ENCODE measurements at places on chromosomes 6 and 20.

DNA sequence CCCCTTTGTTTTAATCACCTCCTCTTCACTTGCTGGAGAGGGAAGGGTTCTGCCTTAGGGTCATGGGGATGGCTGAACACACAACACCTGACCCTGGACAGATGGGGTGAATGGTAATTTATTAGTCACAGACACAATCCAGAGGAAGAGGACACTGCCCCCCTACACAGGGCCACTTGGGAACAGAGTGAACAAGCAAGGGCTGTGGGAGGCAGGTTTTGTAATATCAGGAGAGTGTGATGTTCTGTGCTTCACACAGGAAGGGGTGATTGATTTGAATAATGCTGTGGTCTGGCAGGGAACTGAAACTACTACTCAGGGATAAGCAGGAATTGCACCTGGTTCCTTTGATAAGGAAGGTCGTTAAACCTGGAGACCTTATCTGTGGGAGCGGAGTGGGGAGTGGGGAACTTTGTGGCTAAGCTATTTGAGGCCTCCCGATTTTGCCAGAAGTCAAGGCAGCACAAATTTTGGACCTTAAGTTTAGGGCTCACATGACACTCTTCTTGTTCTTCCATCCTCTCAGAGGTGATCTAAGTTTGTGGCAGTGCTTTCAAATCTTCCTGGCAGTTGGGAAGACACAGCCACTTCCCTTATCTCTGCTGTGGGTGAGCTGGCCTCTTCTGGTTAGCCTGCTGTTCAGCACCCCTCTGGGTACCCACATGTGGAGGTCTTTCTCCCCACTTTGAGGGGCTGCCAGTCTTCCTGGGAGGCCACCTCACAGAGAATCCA, 77.8 kb downstream of the CD164 start:
- DNase-seq = peak; percentile 73

- DNase-seq = no peak
Measured at GRCh38 chr20:60020251-60020650, 62.0 kb downstream of the CDH26 start.

- peak; percentile 77 for DNase-seq
Measured at GRCh38 chr6:155126727-155127439, 131.8 kb downstream of the TIAM2 start.

DNA sequence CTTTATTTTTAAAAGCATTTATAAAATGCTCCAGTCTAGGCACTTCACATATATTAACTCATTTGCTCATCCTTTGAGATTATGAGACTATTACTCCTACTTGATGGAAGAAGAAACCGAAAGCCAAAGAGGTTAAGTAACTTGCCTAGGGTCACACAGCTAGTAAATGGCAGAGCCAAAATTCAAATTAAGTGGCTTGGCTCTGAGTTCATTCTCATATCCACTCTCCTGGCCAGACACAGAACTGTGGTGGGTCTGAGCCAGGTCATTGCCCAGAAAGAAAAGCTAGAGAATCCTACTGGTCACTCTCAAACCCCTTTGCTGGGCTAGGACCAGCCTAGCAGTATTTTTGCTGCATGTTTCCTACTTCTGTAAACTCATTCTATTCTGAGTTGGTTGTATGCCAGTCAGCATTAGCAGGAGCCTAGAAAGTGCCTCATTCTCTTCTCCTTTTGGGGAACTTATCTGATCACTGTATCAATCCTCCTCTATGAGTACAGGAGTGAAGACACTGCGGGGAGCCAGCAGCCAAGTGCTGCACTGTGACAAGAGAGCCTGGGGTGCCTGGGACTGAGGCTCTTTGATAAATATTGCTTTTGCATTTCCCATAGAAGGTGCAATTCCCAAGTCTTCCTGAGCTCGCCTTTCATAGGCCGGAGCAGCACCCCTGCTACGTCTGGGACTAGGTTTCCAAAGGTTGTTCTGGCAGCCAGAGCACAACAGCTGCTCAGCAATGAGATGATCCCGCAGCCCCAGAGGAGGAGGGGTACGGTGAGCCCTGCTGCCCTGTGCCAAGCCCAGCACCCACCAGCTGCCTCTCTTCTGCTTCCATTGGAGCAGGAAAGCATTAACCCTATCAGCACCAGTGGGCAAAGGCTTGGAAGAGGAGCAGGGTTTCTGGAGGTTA, 728.3 kb downstream of the MAFB start:
- no peak for DNase-seq

GRCh38 chr20:25025986-25026605, 31.8 kb downstream of the ACSS1 start:
- DNase-seq = no peak

DNA sequence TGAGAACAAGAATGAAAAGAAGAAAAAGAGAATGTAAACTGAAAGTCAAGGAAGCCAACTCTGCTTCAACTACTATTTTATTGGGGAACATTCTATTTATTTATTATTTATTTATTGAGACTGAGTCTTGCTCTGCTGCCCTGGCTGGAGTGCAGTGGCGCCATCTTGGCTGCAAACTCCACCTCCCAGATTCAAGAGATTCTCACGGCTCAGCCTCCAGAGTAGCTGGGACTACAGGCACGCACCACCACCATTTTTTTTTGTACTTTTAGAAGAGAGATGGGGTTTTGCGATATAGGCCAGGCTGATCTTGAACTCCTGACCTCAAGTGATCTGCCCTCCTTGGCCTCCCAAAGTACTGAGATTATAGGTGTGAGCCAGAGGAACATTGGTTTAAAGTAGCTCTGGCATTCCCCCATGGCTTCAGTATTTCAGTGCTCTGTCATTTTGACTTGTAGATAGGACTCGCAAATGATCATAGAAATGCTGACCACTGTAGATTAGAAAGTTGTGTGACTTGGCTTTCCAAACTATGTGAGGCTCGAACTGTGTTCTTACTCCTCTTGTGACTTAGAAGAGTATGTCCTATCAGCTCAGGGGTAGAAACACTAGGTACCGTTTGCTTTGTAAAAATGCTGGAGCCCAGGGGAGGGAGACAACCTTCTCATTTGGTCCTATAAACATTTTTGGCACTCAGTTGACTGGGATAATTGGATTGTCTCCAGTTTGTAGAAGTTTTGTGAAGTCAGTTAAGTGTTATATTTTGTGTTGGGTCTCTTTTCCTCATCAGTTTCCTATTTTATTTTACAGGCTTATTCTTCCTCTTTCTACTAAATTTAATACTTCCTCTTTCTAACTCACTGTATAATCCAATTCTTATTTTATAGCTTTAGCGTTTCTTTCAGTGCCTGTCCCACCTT, 544.9 kb upstream of the CITED2 start:
- no peak for DNase-seq

- DNase-seq = peak; percentile 68
Measured at GRCh38 chr6:25010902-25011625, 75.3 kb upstream of the RIPOR2 start.

DNA sequence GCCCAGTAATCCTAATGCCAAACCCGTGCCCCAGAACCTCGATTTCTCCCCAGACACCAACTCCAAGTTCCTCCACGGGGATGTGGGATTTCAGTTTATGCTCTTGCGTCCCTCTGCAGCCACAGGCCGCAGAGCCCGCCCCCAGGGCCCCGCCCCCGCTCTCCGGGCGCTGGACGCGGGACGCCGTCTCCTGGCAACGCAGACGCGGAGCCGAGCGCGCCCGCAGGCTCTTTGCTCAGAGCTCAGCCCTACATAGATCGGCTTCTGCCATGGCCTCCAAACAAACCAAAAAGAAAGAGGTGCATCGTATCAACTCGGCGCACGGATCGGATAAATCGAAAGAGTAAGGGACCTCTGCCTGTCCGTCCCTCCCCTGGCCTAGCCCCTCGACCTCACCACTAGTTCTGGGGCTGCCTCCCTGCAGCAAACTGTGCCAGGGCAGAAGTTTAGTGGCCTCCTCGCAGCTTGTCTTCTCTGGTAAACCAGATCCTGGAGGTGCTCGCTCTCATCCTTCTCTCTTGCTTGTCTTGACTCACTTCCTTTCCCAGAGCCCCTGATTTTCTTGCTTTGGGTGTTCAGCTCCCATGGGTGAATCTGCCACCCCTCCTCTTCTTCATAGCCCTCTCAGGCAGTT, at the start of gene ADGB:
TSS of gene ADGB (plus strand) at position 201 of the 634 bp plus-strand sequence. CDS start at position 270, 69 bp downstream.
- DNase-seq = peak; percentile 42

DNA sequence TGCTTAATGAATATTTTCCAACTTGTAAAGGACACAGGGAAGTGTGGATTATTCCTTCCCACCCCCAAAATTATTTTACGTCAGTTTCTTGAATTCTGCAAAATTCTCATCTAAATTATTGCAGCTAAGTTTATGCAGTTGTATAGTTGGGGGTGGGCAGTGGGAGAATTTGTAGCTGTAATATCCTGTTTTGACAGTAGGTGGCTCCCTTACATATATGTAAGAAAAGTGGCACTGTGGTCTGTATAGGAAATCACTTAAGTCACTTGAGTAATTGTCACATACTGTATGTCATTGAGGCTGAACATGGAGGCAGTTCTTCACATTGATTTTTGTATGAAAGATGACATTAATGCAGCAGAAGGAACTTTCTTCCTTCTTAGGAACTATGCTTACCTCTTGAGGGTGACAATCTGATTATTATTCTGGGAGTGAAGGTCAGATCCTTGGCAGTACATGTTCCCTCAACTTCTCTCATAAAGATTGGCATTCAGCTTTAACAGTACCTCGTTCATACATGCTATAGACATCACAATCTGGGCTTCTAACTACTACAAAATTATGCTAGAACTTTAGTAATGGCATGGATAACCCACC, 14.6 kb upstream of the CFAP206 start:
- peak; percentile 69 for DNase-seq

DNA sequence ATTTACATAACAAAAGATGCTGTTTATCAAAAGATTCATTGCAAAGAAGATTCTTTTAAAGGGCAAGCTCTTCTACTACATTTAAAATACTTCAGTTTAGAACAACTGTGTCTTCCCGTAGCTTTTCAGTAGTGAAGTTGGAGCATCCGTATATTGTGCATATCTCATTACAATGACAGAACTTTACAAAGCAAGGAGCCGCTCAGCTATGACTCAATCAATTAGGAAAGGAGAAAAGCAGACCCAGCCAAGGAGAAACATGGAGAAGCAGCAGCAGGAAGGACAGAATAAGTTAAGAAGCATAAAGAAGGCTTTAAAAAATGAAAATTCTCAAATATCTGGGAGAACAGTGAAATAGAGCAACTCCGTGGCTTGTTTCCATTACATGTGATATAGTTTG, 132.6 kb upstream of the SMLR1 start:
- peak; percentile 64 for DNase-seq

DNA sequence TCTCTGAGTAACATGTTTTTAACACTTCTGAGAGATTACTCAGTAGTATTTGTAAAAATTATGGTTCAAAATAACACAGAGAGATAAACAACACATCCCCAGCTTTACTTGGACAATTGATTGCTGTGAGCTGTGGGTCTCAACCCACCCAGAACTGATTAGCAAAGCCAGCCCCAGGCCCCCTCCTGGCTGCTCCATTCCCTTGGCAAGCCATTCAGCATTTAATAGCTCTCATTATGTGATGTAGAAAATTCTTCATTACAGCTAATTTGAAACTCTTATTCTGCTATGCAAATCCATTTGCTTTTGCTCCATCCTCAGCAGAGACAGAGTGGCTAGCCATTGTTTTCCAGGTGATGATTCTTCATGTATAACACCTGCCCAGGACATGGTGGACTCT, 16.6 kb upstream of the SIRT5 start:
- no peak for DNase-seq

- DNase-seq = no peak
Measured at GRCh38 chr6:32088487-32089049, 20.6 kb downstream of the TNXB start.

- peak; percentile 22 for DNase-seq
Measured at GRCh38 chr6:90131125-90131524, 165.5 kb downstream of the BACH2 start.

- DNase-seq = no peak
Measured at GRCh38 chr6:17081860-17082508, 19.9 kb upstream of the STMND1 start.

GRCh38 chr6:20669571-20670314, 135.5 kb downstream of the CDKAL1 start:
- peak; percentile 33 for DNase-seq

GRCh38 chr20:10498200-10498599, 63.1 kb downstream of the SLX4IP start:
- DNase-seq = no peak

DNA sequence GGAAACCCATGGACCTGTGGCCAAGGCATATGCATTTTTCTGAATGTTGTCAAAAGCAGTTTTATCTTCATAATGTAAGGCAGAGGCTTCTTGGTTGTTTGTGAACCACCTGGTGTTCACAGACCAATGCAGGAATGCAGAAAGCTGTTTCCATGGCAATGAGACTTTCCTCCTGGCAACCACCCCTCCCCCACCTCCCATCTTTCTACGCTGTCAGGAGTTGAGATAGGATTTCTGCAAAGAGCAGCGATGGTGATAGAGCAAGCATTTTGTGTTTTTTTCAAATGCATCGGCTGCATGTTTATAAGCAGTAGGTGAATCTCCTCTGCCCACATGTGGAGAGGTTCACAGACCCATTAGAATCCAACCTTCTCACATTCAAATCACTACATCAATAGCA, 114.1 kb upstream of the SMLR1 start:
- no peak for DNase-seq

DNA sequence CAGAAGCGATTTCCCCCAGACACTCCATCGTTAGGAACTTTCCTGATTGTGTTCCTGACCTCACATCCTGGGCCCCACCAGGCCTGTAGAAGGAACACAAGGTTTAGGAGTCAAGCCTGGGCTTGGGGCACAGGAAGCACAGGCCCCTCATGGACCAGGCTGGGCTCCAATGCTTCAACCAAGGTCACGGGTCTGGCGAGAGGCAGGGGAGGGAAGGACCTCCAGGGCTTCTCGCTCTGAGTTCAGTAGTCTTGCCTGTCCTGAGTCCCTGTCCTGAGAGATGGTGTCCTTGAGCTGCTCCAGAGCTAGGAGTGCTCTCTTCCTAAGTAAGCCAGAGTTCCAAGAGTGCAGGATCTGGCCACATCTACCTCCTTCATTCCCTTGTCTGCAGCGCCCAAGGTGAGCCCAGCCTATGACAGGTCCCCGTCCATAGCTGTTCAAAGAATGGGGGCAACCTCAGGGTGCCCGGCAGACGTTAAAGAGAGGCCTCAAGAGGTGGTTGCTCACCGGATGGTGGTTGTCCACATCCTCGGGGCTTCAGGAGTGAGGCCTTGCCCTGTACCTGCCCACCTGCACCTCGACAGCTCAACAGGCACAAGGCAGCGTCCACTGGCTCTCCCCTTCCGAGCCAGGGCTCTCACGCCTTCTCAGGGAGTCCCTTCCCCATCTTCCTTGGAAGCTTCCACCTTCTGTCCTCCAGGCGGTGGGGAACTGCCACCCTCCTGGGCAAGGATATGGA, 1.6 kb upstream of the TUBB1 start:
- DNase-seq = no peak

GRCh38 chr6:91476000-91476399, 889.1 kb upstream of the MAP3K7 start:
- DNase-seq = peak; percentile 2

DNA sequence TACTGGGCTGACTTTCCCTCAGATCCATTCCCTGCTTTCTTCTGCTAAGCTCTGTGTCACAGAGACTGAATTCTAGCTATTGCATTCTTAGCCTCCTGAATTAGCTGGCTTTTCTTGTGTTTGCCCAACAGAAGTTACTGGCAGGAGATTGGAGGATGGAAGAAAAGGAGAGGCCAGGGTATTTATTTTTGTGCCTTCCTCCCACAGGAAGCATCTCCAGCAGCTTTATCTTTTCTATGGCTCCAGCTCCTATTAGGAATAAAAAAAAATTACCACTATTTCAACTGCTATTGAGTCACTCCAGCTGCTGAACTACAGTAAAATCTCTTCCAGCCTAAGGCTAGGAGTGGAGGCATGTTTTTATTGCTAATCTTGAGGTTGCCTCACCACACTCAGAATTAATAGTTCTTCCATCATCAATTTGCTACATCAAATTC, 492.4 kb downstream of the RFPL4B start:
- peak; percentile 36 for DNase-seq
